ENCODE measurements at places on chromosomes 1 and 21. TPM values are rescaled to one million over a fixed set of nuclear protein-coding genes. Genes with fewer than 3 reads are reported as not detected.

NPL gene
- total RNA-seq, result 0.66 TPM

ANGPTL7 gene
- not detected for total RNA-seq

S100A7A gene
- not detected for total RNA-seq

FCRL2 gene
- total RNA-seq, result not detected

CLCA4 gene
- total RNA-seq, result not detected

DNA sequence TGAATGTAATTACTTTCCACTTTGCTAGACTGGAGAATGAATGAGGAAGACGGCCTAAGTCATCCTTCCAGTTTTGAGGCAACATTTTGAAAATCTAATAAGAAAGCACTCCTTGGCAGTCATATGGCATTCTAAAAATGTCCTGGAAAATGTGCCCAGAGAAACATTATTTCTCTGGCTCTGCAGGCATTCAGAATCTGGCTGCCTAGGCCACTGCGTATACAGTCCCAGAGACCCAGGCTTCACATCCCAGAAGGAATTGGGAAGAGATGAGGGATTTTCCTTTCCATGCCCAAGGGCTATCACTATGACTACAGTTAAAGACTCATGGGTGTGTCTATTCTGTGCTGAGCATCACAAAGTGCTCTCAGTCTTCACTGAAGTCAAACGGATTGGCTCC, 92.9 kb downstream of the BEND5 start:
- no peak for DNase-seq
- peaks cover 3% of the 10 kb centered on the region for H3K4me1 ChIP-seq
- no peak overlapping the region for H3K27ac ChIP-seq
- no peaks in the 10 kb centered on the region for H3K36me3 ChIP-seq

GRCh38 chr1:243726806-243727502, 123.1 kb downstream of the AKT3 start:
- no peak for DNase-seq
- H3K4me3 ChIP-seq, result no peak overlapping the region
- H3K27ac ChIP-seq, result no peak overlapping the region
- no peaks in the 10 kb centered on the region for H3K36me3 ChIP-seq
- H3K27me3 ChIP-seq, result no peaks in the 10 kb centered on the region

DNA sequence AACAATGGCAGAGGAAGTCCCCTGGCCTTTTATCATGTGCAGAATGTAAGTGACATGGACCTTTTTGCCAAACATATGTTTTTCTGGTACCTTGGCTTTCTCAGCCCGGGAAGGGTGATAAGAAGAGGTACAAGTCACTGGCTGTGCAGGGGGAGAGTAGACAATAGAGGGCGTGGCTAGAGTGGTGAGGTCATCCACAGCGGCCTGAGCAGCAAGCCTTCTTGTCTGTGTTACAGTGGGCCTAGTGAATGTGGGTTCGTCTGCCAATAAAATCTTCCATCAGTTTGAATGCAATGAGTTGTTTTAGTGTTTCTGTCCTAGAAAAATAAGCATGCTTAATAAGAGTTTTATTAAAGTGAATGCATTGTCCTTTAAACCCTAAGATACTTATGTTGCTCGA, 59.0 kb upstream of the PGD start:
- peak overlapping the region; percentile 9 for H3K27ac ChIP-seq
- peaks cover 48% of the 10 kb centered on the region for H3K36me3 ChIP-seq
- H3K4me3 ChIP-seq, result no peak overlapping the region
- no peaks in the 10 kb centered on the region for H3K27me3 ChIP-seq
- DNase-seq, result peak; percentile 88
- peaks cover 4% of the 10 kb centered on the region for H3K4me1 ChIP-seq

- H3K27ac ChIP-seq, result no peak overlapping the region
- H3K4me1 ChIP-seq, result no peaks in the 10 kb centered on the region
- DNase-seq, result peak; percentile 45
- H3K36me3 ChIP-seq, result no peaks in the 10 kb centered on the region
- H3K4me3 ChIP-seq, result no peak overlapping the region
Measured at GRCh38 chr1:225388372-225388771, 39.5 kb downstream of the LBR start.

DNA sequence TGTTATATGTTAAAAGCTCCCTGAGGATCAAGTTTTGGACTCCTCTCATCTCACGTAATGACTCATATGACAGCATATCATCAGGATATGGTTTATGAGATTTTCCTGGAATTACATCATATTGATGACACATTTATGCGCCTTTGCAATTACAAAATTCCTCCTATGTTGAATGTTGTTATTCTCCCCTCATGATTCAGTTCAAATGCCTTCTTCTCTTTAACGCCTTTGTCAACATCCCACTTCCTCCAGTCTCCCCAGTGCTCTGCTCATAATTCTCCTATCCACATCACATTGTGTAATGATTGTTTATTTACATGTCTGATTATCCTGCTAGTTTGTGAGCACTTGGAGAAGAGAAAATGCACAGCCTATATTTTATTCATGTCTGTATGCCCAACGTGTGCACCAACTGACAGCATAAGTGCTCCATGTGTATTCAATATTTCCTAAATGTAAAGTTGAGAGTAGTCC, 80.9 kb upstream of the BACH1 start:
- DNase-seq, result peak; percentile 95
- H3K4me1 ChIP-seq, result no peaks in the 10 kb centered on the region
- H3K27ac ChIP-seq, result no peak overlapping the region
- H3K27me3 ChIP-seq, result no peaks in the 10 kb centered on the region

- peak overlapping the region; percentile 89 for H3K27ac ChIP-seq
- no peaks in the 10 kb centered on the region for H3K36me3 ChIP-seq
- no peak overlapping the region for H3K4me3 ChIP-seq
- peaks cover 46% of the 10 kb centered on the region for H3K4me1 ChIP-seq
- no peaks in the 10 kb centered on the region for H3K27me3 ChIP-seq
- no peak for DNase-seq
Measured at GRCh38 chr1:204076891-204077290, 4.0 kb downstream of the SOX13 start.

- H3K27me3 ChIP-seq, result no peaks in the 10 kb centered on the region
- DNase-seq, result peak; percentile 61
- H3K27ac ChIP-seq, result no peak overlapping the region
- no peak overlapping the region for H3K4me3 ChIP-seq
Measured at GRCh38 chr1:239816081-239816782, 275.5 kb upstream of the FMN2 start.

- H3K36me3 ChIP-seq, result no peaks in the 10 kb centered on the region
- H3K27me3 ChIP-seq, result no peaks in the 10 kb centered on the region
- no peak overlapping the region for H3K4me3 ChIP-seq
- no peak overlapping the region for H3K27ac ChIP-seq
Measured at GRCh38 chr1:243924588-243925349, 74.7 kb upstream of the AKT3 start.

GRCh38 chr21:39381009-39381408, 32.1 kb upstream of the HMGN1 start:
- H3K4me1 ChIP-seq, result peaks cover 6% of the 10 kb centered on the region
- H3K36me3 ChIP-seq, result no peaks in the 10 kb centered on the region
- H3K27ac ChIP-seq, result peak overlapping the region; percentile 74
- no peaks in the 10 kb centered on the region for H3K27me3 ChIP-seq
- H3K4me3 ChIP-seq, result peak overlapping the region; percentile 95

GRCh38 chr1:41274752-41275545, 32.8 kb upstream of the SCMH1 start:
- no peak overlapping the region for H3K4me3 ChIP-seq
- no peaks in the 10 kb centered on the region for H3K36me3 ChIP-seq
- DNase-seq, result no peak
- H3K27ac ChIP-seq, result no peak overlapping the region
- H3K4me1 ChIP-seq, result no peaks in the 10 kb centered on the region
- H3K27me3 ChIP-seq, result no peaks in the 10 kb centered on the region

GRCh38 chr1:89613928-89614327, 19.0 kb upstream of the LRRC8C start:
- H3K27me3 ChIP-seq, result no peaks in the 10 kb centered on the region
- H3K36me3 ChIP-seq, result no peaks in the 10 kb centered on the region
- no peak overlapping the region for H3K27ac ChIP-seq
- H3K4me1 ChIP-seq, result no peaks in the 10 kb centered on the region
- DNase-seq, result no peak

DNA sequence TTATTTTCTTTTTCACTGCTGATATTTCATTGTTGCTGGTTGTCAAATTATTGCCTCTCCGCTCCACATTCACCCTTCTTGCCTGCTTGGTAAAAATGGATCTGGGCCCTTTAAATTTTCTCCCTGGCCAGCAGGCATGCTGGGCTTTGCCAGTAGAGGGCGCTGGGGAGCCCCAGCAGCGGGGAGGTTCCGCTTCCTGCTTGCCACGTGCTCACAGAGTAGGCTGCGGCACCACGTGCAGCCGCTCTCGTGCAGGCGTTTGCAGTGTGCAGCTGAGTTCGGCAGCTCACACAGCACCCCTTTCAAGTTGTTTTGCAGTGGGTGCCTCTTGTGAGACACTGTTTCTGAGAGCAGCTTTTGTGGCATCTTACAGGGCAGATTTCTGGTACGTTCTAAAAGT, at the start of gene ACTL8:
ACTL8 (plus strand) TSS at position 214 of the 400 bp plus-strand sequence. CDS start 67,676 bp downstream, outside the sequence.
- H3K4me1 ChIP-seq, result no peaks in the 10 kb centered on the region
- no peak within 1 kb of the TSS for H3K4me3 ChIP-seq
- no peaks in the 10 kb centered on the region for H3K27me3 ChIP-seq
- H3K36me3 ChIP-seq, result no peaks in the 10 kb centered on the region
